ENCODE measurements at places on chromosomes 5 and 9. TPM values are rescaled to one million over a fixed set of nuclear protein-coding genes. Genes with fewer than 3 reads are reported as not detected.

GPX8 gene
- 132 TPM for total RNA-seq

DNA sequence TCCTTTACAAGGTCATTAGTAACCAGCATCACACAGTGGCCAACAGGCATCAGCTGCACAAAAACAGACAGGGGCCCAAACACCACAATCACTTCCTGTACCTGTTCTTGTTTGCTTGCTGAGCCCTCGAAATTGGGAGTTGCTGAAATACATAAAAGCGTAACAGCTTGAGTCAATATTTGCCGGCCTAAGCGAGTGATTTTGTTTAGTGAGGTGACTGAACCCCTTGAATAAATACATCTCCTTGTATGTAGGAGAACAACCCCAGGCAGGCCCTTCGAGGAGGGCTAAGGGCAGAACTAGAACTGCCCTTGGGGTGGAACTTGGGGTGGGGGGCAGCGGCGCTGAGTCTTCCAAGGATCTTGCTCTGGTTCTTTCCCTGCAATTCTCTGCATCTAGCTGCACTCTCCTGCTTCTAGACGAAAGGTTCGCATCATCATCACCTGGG lies 502.5 kb downstream of the RASEF start:
- H3K4me3 ChIP-seq: no peak overlapping the region
- H3K4me1 ChIP-seq: peaks cover under 1% of the 10 kb centered on the region
- no peak overlapping the region for H3K27ac ChIP-seq
- no peaks in the 10 kb centered on the region for H3K27me3 ChIP-seq
- no peak for DNase-seq

DNA sequence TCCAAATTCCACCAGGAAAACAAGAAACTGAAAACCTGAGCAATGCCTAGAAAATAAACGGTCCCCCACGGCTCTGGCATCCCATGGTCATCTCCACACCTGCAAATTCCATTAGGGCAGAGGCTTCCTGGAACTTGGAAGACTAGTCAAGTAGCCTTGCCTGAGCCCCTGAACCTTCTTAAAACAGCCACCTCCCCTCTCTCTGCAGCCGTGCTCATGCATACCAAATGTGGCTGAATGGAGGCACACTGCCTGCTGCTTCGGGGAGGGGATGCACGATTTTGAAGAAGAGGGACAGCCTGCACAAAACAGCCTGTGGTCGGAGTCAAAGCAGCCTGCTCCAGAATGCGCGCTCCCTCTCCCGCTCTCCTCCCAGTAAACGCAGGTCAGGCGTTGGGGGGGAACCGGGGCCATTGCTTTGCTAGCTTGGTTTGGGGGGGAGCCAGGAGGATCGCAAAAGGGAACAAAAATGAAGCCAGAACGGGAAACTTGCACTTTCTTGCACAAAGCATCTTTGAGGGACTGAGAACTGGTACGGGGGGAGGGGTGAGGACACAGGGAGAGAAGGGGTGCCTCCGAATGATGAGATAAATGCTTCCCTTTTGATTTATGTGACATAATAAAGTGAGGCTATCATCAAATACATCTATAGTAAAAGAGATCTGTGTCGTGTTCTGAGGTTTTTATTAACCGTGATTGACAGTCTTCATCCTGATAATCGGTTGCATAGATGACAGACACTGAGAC lies at the start of gene TRPM3:
TRPM3 (minus strand) TSS at position 347 of the 747 bp plus-strand sequence; CDS start at position 80, 267 bp downstream.
- H3K27ac ChIP-seq: peak within 1 kb of the TSS; percentile 98
- peaks cover 64% of the 10 kb centered on the region for H3K4me1 ChIP-seq
- H3K4me3 ChIP-seq: peak within 1 kb of the TSS; percentile 92
- peaks cover 13% of the 10 kb centered on the region for H3K36me3 ChIP-seq

TAF9 gene
- 97.0 TPM for total RNA-seq

GRCh38 chr9:127086771-127087170 lies 35.7 kb downstream of the ANGPTL2 start:
- H3K27me3 ChIP-seq: no peaks in the 10 kb centered on the region
- no peak for DNase-seq
- no peak overlapping the region for H3K27ac ChIP-seq
- H3K36me3 ChIP-seq: no peaks in the 10 kb centered on the region

GRCh38 chr9:7894231-7894630 lies 94.7 kb upstream of the DMAC1 start:
- H3K27ac ChIP-seq: no peak overlapping the region
- H3K4me1 ChIP-seq: no peaks in the 10 kb centered on the region
- H3K36me3 ChIP-seq: no peaks in the 10 kb centered on the region
- DNase-seq: no peak
- H3K4me3 ChIP-seq: no peak overlapping the region
- no peaks in the 10 kb centered on the region for H3K27me3 ChIP-seq

DNA sequence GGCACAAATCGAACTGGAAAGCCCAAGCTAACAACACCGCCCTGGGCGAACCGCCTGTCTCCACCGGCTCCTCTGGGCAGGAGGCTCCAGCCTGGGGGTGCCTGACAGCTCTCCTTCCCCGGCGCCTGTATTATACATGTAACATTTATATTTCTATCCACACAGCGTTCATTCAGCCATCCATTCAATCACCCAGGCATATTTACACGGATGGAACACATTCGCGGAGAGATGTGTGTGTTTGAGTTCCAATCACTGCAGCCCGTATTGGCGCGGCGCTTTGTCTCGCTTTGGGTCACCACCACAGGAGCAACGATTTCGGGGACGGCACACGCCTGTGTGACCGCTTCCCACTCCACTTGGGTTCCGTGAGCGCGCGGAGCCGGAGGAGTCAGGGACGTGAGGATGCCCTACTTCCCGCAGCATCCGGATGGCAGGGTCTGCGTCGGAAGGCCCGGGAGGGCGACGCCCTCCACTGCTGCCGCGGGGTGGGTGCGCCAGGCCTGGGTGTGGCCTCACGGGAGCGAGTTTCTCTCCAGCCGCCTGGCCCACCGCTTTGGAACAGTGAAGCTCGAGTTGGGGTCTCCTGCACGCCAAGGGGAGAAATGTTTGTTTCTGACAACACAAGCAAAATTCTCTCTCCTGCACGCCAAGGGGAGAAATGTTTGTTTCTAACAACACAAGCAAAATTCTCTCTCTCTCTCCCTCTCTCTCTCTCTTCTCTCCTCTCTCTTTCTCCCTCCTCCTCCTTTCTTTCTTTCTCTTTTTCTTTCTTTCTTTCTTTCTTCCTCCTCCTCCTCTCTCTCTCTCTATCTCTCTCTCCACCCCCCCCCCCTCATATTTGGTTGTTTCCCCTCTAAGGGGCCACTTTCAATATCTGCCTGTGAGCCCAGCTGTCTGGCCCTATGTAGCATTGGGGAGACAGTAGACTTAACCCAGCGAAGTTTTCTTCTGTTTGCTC lies 1.1 kb upstream of the SV2C start:
- peak overlapping the region; percentile 50 for H3K4me3 ChIP-seq
- no peaks in the 10 kb centered on the region for H3K36me3 ChIP-seq
- no peak overlapping the region for H3K27ac ChIP-seq
- peak; percentile 45 for DNase-seq

RXRA gene
- 11.6 TPM for total RNA-seq

ARAP3 gene
- 17.0 TPM for total RNA-seq

GARIN3 gene
- total RNA-seq: not detected

DNA sequence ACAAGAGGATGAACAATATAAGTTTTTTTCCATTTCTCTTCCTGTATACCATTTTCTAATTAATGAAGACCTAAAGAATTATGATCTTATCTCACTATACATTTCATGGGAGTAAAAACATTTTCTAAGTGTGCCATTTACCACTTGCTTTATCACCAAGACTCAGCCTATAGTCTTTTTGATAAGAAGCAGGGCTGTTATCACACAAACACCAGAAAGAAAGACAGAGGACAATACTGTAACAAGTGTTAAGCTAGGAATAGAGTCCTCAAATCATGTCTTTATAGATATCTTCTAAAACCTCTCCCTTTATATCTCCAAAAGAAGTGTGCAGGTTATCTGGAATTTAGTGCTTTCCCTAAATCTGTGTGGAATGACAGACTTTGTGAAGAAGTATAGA lies 119.7 kb downstream of the FAM174A start:
- H3K36me3 ChIP-seq: no peaks in the 10 kb centered on the region
- H3K4me1 ChIP-seq: no peaks in the 10 kb centered on the region
- H3K27ac ChIP-seq: no peak overlapping the region
- no peak overlapping the region for H3K4me3 ChIP-seq
- no peak for DNase-seq

- peaks cover 10% of the 10 kb centered on the region for H3K27me3 ChIP-seq
- H3K4me1 ChIP-seq: peaks cover 17% of the 10 kb centered on the region
- DNase-seq: peak; percentile 77
- H3K4me3 ChIP-seq: no peak overlapping the region
Observed at GRCh38 chr9:129613520-129614175, 7.3 kb downstream of the C9orf50 start.

PCDHB3 gene
- 6.7 TPM for total RNA-seq

- no peak overlapping the region for H3K4me3 ChIP-seq
- H3K4me1 ChIP-seq: no peaks in the 10 kb centered on the region
- DNase-seq: no peak
- H3K36me3 ChIP-seq: no peaks in the 10 kb centered on the region
- no peaks in the 10 kb centered on the region for H3K27me3 ChIP-seq
Observed at GRCh38 chr5:75010838-75011237, 41.5 kb downstream of the GCNT4 start.

DNA sequence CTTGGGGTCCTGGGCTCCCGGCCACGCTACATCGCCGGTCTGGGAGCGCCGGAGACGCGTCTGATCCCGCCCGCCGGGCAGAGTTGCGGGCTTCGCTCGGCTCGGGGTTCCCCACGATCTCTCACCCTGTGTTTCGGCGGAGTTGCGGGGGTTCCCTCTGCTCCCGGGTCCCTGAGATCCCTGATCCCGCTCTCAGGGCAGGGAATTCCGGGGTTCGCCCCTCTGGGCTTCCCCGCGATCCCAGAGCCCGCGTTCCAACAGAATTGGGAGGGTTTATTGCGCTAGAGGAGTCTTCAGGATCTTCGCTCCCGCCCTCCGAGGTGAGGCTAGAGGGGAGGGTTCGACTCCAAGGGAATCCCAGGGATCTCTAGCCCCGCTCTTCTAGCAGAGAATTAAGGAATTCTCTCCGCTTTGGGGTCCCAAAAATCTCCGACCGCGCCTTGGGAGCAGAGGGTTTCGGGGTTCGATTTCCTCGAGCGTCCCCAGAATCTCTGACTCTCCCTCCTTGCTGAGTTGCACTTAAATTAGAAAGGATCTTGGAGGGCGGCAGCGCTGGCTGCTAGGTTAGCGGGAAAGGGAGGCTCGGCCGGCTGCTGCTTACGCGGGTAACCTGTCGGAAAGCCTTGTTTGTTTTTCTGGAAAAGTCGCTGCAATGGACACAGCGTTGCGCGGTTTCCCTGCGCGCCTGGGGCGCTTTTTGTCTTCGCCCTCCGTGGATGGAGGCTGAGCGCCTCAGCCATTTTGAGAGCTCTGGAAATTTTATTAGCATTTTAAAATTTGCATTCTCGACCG lies 1.3 kb downstream of the DMRT1 start:
- peak overlapping the region; percentile 27 for H3K4me3 ChIP-seq
- H3K36me3 ChIP-seq: no peaks in the 10 kb centered on the region
- no peak overlapping the region for H3K27ac ChIP-seq
- peaks cover 22% of the 10 kb centered on the region for H3K4me1 ChIP-seq
- peaks cover 100% of the 10 kb centered on the region for H3K27me3 ChIP-seq
- DNase-seq: peak; percentile 61

HTR4 gene
- total RNA-seq: not detected

DNA sequence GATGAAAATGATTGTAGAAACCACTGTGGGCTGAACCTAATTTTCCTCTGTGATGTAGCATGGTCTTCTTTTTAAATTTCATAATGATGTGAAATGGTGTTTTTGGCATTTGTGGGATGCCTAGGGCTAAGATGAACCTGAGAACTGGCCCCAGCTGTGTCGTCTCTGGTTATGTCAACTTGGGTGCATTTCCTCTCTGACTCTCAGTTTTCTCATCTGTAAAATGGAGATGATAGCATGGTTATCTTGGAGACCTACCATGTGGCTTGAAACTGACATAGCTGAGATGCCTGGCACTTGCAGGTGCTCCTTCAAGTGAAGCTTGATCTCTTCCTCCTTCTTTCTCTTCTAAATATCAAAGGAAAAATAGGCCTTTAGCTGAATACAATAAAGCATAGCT lies 77.8 kb downstream of the BOD1 start:
- no peak overlapping the region for H3K4me3 ChIP-seq
- no peaks in the 10 kb centered on the region for H3K27me3 ChIP-seq
- no peaks in the 10 kb centered on the region for H3K36me3 ChIP-seq
- no peak overlapping the region for H3K27ac ChIP-seq
- no peak for DNase-seq

PTPN3 gene
- 2.2 TPM for total RNA-seq

DNA sequence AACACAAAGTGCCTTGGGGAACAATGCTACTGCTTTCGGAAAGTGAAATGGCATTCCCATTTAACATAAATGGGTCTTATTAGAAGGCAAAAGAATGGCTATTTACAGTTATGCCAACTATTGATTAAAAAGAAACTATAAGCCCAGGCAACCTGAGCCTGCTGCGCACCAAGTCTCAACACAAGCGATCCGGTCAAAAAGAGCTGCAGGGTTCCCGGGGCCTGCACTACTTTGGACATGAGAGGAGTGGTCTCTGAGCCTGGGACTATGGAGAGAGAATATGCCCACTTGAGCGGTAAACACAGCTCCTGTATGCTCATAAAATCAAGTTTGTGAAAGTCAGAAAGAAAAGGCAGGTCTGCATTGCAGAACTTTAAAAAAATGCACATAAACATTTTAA lies 660.7 kb downstream of the EFNA5 start:
- H3K4me1 ChIP-seq: no peaks in the 10 kb centered on the region
- no peaks in the 10 kb centered on the region for H3K36me3 ChIP-seq
- no peak for DNase-seq
- no peak overlapping the region for H3K27ac ChIP-seq

- H3K27me3 ChIP-seq: no peaks in the 10 kb centered on the region
- no peak overlapping the region for H3K4me3 ChIP-seq
- H3K36me3 ChIP-seq: no peaks in the 10 kb centered on the region
- no peaks in the 10 kb centered on the region for H3K4me1 ChIP-seq
Observed at GRCh38 chr5:121053055-121053985, 589.2 kb downstream of the PRR16 start.

DNA sequence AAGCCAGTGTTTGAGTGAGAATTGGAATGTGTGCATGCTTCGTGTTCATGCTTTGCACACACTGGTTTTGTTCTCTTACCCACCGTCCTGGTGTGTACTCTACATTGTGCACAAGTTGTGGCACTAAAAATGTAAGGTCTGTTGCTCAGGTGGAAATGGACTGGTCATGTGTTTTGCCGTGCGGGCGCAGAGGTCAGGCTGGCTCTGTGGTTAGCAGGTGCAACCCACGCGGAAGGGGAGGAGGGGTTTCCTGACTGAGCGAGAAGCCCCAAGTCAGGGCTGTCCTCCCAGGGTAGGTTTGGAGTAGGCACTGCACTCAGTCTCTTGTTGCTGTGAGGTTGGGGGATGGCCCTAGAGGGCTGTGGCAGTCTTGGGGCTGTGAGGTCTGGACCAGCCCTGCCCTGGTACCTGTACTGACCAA lies 86.6 kb downstream of the EHMT1 start:
- H3K36me3 ChIP-seq: peaks cover 10% of the 10 kb centered on the region
- H3K27me3 ChIP-seq: no peaks in the 10 kb centered on the region
- H3K4me3 ChIP-seq: no peak overlapping the region

DNA sequence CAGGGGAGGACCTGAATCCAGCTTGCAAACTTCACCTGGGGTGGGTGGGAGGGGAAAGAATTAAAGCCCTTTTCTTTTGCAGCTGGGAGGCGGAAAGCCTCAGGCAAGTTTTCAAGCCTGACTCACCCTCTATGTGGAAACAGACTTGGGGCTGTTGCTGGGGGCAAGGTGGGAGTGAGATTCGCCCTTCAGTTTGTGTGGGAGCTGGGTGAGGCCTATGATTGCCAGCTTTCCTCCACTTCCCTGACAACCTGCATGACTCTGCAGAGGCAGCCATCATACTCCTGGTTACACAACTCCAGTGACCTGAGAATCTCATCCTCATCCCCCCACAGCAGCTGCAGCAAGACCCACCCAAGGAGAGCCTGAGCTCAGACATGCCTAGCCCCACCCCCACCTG lies 43.2 kb upstream of the SREK1 start:
- no peaks in the 10 kb centered on the region for H3K36me3 ChIP-seq
- no peak overlapping the region for H3K4me3 ChIP-seq
- no peaks in the 10 kb centered on the region for H3K4me1 ChIP-seq
- DNase-seq: no peak
- H3K27me3 ChIP-seq: no peaks in the 10 kb centered on the region

All from neural progenitor cell (in vitro differentiated cells).